ENCODE measurements at places on chromosomes 3 and 15. TPM values are rescaled to one million over a fixed set of nuclear protein-coding genes. Genes with fewer than 3 reads are reported as not detected.

Gene ZKSCAN7
- 6.7 TPM for total RNA-seq

Gene KPNA1
- 78.2 TPM for total RNA-seq

Gene ANKRD34C
- not detected for total RNA-seq

Gene FETUB
- total RNA-seq: not detected

Gene SEMA6D
- total RNA-seq: not detected

Gene TRIP4
- total RNA-seq: 25.8 TPM

All from naive thymus-derived CD8-positive, alpha-beta T cell (primary cell).